ENCODE measurements at places on chromosomes 7 and 10.

DNA sequence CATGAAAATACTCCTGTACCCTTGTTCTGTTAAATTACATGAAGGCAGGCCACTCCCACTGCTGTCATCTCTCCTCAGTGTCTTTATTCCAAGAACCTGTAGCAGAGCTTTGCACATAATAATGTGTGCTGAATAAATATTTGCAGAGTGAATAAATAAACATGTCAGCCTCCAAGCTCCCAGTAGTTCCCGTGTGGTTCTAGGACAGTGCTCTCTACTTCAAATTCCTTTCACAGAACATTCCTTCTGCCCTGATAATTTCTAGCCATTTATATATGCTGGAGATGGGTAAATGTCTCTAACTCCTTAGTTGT, 20.3 kb upstream of the HYAL4 start:
- no peak for DNase-seq

- no peak for DNase-seq
Observed at GRCh38 chr10:93280121-93280698, 201.9 kb downstream of the MYOF start.

DNA sequence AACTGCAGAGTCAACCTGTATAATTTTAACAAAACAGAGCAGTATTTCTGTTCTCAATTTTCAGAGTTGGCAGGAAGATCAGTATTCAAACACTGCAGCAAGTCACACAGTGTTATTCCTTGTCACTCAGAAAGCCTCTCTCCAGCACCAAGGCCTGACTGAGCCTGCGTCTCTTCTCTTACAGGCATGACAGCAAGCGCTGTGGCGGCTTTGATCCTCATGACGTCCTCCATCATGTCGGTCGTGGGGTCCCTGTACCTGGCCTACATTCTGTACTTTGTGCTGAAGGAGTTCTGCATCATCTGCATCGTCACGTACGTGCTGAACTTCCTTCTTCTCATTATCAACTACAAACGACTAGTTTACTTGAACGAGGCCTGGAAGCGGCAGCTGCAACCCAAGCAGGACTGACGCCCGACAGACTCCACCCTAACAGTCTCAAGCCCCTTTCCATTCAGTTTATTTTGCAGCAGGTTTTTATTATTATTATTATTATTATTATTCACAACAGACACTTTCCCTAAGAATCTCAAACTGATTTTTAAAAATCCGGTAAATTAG, 28.0 kb downstream of the GUSB start:
- DNase-seq, result no peak

DNA sequence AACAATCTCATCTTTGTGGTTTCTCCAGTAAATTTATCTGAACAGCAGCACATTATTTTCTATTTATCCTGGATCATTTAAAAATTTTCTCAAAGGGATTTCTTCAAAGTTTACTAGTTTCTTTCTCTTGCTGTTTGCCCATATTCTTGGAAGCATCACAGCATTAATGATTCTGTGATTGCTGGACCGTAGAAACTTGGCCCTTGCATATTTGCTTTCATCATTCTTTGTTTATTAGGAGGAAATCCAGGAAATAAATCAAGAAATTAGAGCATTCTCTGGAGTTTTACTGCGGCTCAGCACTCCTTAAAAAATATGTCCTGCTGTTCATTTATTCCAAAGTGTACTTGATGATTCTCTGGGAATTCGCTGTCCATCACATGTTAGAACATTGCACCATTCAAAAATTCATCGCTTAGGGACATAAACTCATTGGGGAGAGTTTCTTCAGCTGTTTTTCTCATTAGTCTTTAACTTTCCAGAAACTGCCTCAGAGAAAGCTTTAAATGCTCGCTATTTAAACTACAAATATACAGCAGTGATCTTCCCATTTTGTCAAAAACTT, 264.0 kb upstream of the CDC14C start:
- DNase-seq, result no peak

DNA sequence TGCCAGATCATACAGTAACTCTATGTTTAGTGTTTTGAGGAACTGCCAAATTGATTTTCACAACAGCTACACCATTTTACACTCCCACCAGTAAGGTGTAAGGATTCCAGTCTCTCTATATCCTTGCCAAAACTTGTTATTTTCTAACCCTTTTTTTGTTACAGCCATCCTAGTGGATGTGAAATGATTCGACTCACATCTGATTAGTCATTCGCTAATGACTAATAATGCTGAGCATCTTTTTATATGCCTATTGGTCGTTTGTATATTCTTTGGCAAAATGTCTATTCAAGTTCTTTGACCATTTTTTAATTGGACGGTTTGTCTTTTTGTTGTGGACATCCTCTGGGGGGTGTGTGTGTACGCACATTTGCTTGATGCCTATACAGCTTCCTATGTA, 142.8 kb downstream of the DGKB start:
- no peak for DNase-seq

DNA sequence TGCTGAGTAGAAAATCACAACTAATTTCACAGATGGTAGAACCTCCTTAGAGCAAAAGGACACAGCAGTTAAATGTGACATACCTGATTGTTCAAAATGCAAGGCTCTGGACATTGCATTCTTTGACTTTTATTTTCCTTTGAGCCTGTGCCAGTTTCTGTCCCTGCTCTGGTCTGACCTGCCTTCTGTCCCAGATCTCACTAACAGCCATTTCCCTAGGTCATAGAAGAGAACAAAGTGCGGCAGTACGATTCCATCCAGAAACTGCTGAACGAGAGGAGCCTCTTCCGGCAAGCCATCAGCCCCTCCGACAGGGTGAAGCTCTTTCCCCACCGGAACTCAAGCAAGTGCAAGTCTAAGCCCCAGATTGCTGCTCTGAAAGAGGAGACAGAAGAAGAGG, 186.9 kb downstream of the CFTR start:
- no peak for DNase-seq

DNA sequence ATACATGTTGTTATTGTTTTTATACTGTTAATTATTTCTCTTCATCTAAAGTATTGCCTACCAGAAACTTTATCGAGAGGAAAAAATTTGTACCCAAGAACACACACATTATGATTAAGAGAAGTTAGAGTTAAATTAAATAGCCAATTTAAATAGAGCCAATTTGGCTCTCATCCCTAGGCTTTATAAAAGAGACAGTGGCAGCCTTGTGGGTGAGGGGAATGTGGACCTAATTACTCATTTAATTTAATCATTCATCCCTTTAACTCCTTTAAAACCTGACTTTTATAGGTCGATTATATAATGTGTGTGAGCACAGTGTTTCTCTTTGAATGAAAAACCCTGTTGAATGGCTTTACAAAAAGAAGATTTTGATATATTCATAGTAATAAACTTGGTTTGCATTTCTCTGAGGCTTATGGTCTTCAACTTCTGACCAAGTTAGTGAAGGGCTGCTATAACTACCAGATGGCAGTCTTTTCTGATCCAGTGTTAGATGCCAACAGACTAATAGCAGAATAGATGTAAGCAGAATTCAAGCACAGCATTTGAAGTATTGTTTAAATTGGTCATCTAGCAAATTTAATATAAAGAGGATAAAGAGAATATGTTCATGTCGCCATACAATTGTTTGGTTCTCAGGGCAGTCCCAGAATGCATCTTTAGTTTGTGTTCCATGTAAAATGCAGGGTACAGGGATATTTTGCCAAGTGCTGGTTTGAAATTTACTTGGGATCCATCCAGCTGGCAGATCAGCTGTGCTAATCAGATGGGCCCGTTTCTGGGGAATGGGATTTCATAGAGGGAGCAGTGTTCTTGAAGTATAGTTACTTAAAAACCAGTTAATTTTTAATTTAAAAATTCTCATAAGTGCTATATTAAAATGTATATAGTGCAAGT, 25.3 kb downstream of the ADD3 start:
- no peak for DNase-seq

GRCh38 chr10:3573498-3573897, 211.5 kb downstream of the KLF6 start:
- DNase-seq, result no peak

DNA sequence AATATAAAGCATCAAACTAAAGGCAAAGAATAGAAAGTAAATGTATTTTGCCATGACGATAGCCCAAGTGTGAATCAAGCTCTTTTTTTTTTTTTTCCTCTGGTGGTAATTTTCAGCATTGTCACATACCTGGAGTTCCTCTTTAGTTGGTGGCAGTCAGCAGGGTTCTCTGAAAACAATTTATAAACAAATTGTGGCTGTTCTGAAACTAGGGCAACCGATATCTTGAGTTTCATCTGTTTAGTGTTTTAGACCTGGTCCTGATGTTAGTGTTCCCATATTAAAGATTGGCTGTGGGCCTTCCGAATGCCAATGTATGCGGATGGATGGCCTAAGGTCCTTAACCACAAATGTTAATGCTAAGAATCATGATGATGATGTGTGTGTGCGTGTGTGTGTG, 713.1 kb downstream of the GATA3 start:
- DNase-seq, result no peak

GRCh38 chr10:70142555-70142954, 3.9 kb downstream of the TYSND1 start:
- DNase-seq, result no peak

- no peak for DNase-seq
Observed at GRCh38 chr10:127298381-127298780, 102.0 kb upstream of the INSYN2A start.

DNA sequence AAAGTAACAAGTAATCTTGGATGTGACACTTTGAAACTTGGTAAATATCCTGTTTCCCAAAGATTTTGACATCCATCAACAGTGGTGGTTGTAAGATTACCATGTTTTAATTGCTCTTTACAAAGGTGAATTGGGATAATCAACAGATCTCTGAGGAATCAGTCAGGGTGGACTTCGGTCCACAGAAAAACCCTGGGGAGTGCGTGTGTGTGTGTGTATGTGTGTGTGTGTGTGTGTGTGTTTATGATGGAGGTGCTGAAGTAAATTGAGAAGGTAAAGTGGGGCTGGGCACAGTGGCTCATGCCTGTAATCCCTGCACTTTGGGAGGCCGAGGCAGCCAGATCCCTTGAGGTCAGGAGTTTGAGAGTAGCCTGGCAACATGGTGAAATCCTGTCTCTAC, 12.0 kb upstream of the AUTS2 start:
- no peak for DNase-seq

DNA sequence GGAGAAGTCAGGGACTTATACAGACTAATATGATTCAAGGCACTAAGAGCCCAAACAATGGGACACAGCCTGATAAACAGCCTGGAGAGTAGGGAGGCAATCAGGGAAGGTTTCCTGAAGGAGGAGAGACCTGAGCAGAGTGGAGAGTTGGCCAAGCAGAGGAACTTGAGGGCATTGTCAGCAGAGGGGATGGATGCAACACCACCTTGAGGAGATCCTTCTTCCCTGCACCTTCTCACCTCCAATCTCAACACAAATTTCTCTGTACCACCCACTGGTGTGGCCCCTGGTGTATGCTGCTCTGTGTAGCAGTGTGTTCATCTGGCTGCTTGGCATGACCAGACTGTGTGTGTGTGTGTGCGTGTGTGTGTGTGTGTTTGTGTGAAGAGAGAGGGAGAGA, 146.2 kb downstream of the WDR11 start:
- DNase-seq, result no peak

GRCh38 chr7:66356277-66356721, 151.2 kb downstream of the TPST1 start:
- no peak for DNase-seq

DNA sequence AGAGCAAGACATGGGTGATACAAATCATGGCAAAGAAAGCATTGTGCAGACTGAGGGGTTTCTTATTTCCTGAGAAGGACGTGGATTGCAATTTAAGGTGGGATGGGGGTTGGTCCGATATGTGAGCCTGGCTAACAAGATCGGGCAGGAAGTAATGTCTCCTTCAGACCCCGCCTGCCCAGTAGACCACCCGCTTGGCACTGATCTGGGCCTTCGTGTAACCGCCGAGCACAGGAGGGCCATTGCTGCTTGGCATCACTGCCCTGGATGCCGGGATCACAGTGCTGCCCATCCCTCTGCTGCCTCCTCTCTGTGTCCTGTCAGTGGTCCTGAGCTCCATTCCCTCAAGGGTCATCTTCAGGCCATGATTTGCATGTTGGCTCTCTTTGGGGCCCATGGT, 214.6 kb upstream of the ZNF32 start:
- DNase-seq, result no peak

- DNase-seq, result no peak
Observed at GRCh38 chr10:16120563-16120962, 260.3 kb upstream of the MINDY3 start.

Data from activated T-cell treated with anti-CD3 and anti-CD28 coated beads, Interleukin-2, amount 50 U/mL, for 24 hours (primary cell).